A673 (cell line): ENCODE measurements at places on chromosomes 5 and 9. TPM values are rescaled to one million over a fixed set of nuclear protein-coding genes. Genes with fewer than 3 reads are reported as not detected.

DNA sequence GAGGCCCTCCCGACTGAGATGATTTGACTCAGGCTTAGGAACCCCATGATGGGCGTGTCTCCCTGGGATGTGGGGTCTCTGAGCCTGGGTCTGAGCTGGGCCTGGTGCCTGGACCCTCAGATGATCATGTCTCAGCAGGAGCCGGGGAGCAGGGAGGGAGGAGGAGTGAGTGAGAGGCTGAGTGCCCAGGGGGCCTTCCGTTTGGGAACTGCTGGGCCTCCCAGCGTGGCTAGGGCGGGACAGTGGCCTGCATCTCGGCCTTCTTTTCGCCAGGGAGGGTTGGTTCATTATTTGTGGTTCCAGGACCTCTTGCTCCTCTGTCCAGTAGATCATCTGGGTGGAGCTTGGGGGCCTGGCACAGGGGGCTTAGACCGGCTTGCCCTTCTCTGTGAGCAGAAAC lies 5.6 kb downstream of the PRRX2 start:
- peaks cover 42% of the 10 kb centered on the region for H3K4me1 ChIP-seq
- no peaks in the 10 kb centered on the region for H3K36me3 ChIP-seq
- peak overlapping the region; percentile 76 for H3K27ac ChIP-seq
- no peaks in the 10 kb centered on the region for H3K27me3 ChIP-seq
- H3K4me3 ChIP-seq = no peak overlapping the region
- peak; percentile 59 for DNase-seq

- H3K27ac ChIP-seq = no peak overlapping the region
- H3K4me3 ChIP-seq = no peak overlapping the region
- no peaks in the 10 kb centered on the region for H3K36me3 ChIP-seq
- no peaks in the 10 kb centered on the region for H3K27me3 ChIP-seq
- peak; percentile 11 for DNase-seq
- no peaks in the 10 kb centered on the region for H3K4me1 ChIP-seq
Measured at GRCh38 chr9:121989010-121989409, 104.1 kb downstream of the TTLL11 start.

DNA sequence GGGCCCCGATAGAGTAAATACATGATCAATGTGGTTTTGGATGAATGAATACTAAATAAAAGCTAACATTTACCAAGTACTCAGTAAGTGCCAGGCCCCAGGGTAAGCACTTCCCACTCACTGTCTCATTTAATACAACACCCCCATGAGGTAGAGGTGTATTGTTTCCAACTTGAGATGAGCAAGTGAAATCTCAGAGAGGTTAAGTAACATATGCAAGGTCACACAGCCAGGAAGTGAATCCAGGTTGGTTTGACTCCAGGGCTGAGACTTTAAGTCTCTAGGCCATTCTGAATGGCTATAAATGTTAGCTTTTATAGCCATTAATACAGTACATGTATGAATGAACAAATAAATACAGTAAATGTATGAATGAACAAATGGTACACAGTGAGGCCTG lies 39.4 kb downstream of the LHX2 start:
- H3K27ac ChIP-seq = no peak overlapping the region
- DNase-seq = no peak
- no peaks in the 10 kb centered on the region for H3K27me3 ChIP-seq
- no peak overlapping the region for H3K4me3 ChIP-seq
- no peaks in the 10 kb centered on the region for H3K36me3 ChIP-seq

DNA sequence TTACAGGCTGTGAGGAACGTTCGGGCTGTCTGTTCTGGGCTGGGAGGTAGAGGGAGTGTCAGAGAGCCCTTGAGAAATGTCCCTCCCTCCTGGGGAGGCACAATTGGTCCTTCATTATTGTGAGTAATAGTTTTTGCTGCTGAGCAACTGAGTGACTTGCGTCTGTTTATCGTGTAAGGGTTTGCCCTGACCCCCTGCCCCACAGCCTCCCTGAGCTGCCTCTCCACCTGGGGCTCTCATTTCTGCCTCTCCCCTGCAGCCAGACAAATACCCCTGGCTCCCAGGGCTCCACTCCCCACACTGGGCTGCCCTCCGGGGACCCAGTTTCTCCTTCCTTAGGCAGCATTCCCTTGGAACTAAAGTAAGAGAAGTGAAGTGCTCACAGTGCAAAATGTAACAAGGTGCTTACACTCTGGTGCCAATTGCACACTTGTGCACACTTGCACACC lies 174.9 kb upstream of the MVB12B start:
- H3K27ac ChIP-seq = no peak overlapping the region
- H3K4me1 ChIP-seq = peaks cover 14% of the 10 kb centered on the region
- H3K4me3 ChIP-seq = no peak overlapping the region
- H3K27me3 ChIP-seq = peaks cover 31% of the 10 kb centered on the region
- H3K36me3 ChIP-seq = no peaks in the 10 kb centered on the region

DNA sequence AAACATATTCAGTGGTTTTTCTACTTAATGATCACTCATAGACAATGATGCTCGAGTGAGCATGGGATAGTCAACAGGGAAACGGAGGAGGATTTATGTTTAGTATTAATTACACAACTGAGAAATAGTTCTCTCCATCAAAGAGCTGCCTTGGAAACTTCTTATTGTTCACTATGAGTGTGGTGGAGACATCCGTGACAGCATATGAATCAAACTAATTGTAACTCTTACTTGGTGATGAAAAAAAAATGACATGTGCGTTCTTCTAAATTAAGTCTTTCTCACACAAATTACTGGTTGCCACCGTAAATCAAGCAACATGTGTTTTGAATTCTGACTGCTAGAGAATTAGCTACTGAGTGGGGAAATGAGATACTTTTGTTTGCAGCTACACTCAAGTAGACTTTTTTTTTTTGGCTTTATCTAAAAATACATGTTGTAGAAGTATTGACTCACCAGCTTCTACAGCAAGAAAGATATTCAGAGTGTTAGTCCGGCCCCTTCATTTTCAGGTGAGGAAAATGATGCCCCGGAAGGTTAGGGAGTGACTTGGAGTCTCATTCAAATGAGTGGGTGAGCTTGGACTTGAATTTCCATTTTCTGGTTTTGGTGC lies 179.4 kb downstream of the CFAP90 start:
- peak; percentile 21 for DNase-seq
- H3K27ac ChIP-seq = no peak overlapping the region
- no peaks in the 10 kb centered on the region for H3K36me3 ChIP-seq
- H3K4me3 ChIP-seq = no peak overlapping the region
- no peaks in the 10 kb centered on the region for H3K4me1 ChIP-seq

- peaks cover 76% of the 10 kb centered on the region for H3K27me3 ChIP-seq
- H3K27ac ChIP-seq = no peak overlapping the region
- no peak overlapping the region for H3K4me3 ChIP-seq
Measured at GRCh38 chr5:591746-592145, 20.4 kb upstream of the CEP72 start.

- H3K27me3 ChIP-seq = peaks cover 63% of the 10 kb centered on the region
- H3K4me3 ChIP-seq = no peak overlapping the region
- no peak overlapping the region for H3K27ac ChIP-seq
- no peak for DNase-seq
- no peaks in the 10 kb centered on the region for H3K4me1 ChIP-seq
- H3K36me3 ChIP-seq = no peaks in the 10 kb centered on the region
Measured at GRCh38 chr5:77824981-77825380, 48.8 kb upstream of the TBCA start.

DNA sequence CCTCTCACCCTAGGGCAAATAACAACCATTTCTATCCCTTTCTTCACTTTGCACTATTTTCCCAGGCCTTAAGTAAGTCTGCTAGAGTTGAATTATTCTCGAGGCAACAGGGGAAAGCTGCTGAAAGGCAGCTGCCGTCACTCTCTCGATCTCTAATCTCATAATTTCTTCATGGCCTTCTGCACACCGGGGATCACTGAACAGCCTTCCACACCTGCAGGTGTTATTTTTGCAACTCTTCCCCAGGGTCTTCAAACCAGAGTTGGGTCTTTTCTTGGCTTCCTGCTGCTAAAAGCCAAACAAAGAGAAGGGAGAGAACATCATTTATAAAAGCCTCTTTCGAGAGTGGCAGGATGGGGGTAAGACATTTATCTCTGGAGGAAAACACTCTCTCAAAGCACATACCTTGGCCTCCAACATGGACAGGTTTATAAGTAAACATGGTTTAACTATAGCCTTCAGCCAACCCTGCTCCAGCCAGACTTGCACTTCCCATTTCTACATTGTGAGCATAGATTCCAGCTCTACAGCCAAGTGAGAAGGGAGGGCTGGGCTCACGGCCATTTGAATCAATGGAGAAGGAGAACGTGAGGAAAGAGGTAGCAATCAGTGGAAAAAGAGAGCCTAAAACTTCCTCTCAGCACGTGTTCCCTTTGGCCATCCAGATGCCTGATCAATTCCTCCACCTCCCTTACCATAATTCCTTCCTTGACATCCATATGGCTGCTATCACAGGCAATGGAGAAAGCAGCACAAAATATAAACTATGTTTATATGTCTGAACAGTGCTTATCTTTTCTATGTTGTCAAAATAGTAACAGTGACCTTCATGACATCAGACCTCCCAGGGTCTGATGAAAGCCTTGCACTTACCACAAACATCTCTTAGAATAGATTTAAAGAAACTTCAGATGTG lies 464.9 kb downstream of the TLE1 start:
- no peak for DNase-seq
- no peaks in the 10 kb centered on the region for H3K27me3 ChIP-seq
- H3K36me3 ChIP-seq = no peaks in the 10 kb centered on the region
- no peaks in the 10 kb centered on the region for H3K4me1 ChIP-seq

DNA sequence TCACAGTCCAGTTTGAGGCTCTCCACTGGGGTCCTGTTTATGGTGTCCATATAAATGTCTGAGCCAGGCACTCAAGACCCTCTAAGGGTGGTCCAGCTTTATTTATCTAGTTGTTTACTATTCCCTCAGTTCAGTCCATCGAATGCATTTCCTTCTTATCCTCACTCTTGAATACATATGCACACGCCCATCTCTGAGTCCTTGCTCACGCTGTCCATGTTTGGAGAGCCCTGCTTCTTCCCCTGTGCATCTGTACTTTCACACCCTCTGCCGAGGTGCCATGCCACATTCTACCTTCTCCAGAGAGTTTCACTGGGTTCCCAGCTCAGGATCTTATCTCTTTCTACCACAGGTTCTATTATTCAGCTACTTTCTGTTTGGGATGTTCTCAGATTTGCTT lies 30.2 kb upstream of the SEMA6A start:
- H3K4me3 ChIP-seq = no peak overlapping the region
- no peaks in the 10 kb centered on the region for H3K36me3 ChIP-seq
- H3K4me1 ChIP-seq = peaks cover 12% of the 10 kb centered on the region
- no peak overlapping the region for H3K27ac ChIP-seq

DNA sequence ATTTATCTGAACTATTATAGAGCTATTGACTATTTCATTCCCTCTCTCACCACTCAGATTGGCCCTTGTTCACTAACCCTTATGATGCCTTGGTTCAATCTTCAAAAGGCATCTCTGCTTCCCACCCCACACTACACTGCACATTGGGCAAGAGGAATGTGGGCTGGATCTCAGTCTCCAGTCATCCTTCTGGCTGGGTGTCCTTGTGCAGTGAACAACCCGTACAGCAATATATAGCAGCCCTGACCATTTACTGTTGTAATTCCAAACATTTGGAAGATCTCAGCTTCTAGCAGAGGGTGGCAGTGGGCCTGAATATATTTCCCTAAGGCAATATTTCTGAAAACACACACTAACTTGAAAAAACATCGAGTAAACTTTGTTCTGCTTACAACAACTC lies 199.2 kb upstream of the GDNF start:
- H3K4me3 ChIP-seq = no peak overlapping the region
- no peaks in the 10 kb centered on the region for H3K4me1 ChIP-seq
- no peaks in the 10 kb centered on the region for H3K27me3 ChIP-seq
- no peak for DNase-seq

- no peaks in the 10 kb centered on the region for H3K4me1 ChIP-seq
- H3K36me3 ChIP-seq = peaks cover 17% of the 10 kb centered on the region
- no peak overlapping the region for H3K27ac ChIP-seq
- DNase-seq = peak; percentile 72
- H3K27me3 ChIP-seq = no peaks in the 10 kb centered on the region
Measured at GRCh38 chr5:53095931-53096525, 13.5 kb downstream of the MOCS2 start.

DNA sequence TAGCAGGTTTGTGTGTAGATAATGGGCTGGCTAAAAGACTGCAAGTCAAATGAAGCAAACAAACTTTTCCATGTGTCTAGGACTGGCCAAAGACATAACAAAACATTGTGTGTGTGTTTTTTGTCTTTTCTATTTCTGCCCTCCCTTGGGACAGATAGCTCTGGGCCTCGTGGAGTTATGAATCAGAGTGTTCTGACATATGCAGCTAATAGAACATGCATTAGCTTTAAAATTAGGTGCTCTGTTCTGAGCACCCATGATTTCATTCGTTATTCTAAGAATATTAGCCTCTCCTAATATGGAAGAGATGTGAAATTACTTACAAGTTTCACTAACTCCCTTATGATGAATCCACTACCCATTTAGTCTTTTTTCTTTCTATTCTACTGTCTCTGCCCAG lies 367.3 kb upstream of the PAPPA start:
- H3K27me3 ChIP-seq = no peaks in the 10 kb centered on the region
- no peaks in the 10 kb centered on the region for H3K36me3 ChIP-seq
- H3K4me3 ChIP-seq = no peak overlapping the region
- no peak overlapping the region for H3K27ac ChIP-seq

GRCh38 chr5:139379626-139380449 lies 3.3 kb downstream of the SLC23A1 start:
- H3K27me3 ChIP-seq = no peaks in the 10 kb centered on the region
- H3K4me1 ChIP-seq = no peaks in the 10 kb centered on the region
- no peaks in the 10 kb centered on the region for H3K36me3 ChIP-seq
- no peak overlapping the region for H3K4me3 ChIP-seq

DNA sequence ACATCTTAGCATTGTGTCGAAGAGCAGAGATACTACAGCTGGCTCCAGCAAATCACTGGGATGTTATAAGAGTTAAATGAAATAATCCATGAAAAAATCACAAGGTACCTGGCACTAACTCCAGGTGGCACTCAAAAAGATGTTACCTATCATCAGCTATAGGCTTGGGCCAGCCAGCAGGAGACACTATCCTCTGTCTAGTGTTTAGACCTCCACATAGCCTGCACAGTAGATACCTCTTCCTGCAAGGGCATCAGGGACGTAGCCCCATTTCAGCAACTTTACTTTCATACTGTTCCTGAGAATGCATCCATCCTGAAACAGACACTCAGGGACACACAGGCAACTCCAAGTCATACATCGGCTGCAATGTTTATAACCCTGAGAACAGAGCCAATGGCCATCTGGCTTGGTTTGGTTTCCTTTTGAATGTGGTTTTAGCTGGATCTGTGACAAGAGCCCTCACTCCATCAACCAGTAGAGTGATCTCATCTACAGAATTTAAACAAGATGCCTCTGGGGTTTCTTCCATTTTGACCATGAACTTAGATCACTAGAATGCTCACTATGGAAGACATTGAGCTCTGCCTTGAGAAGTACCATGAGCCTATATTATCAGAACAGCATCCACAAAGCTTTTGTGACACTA lies 69.9 kb downstream of the TLE1 start:
- no peak overlapping the region for H3K27ac ChIP-seq
- no peaks in the 10 kb centered on the region for H3K36me3 ChIP-seq
- H3K4me1 ChIP-seq = no peaks in the 10 kb centered on the region
- no peaks in the 10 kb centered on the region for H3K27me3 ChIP-seq
- H3K4me3 ChIP-seq = no peak overlapping the region

GRCh38 chr9:69178583-69179011 lies 4.5 kb downstream of the TJP2 start:
- no peaks in the 10 kb centered on the region for H3K36me3 ChIP-seq
- H3K27me3 ChIP-seq = no peaks in the 10 kb centered on the region
- no peak overlapping the region for H3K4me3 ChIP-seq
- no peak overlapping the region for H3K27ac ChIP-seq
- DNase-seq = no peak

GRCh38 chr5:94540856-94541494 lies 77.4 kb downstream of the KIAA0825 start:
- H3K36me3 ChIP-seq = no peaks in the 10 kb centered on the region
- DNase-seq = no peak
- no peak overlapping the region for H3K4me3 ChIP-seq
- H3K27me3 ChIP-seq = no peaks in the 10 kb centered on the region
- no peaks in the 10 kb centered on the region for H3K4me1 ChIP-seq

The GPBP1 gene
- total RNA-seq = 85.5 and 86.4 TPM in 2 replicates

The IL9 gene
- not detected in 2 replicates for total RNA-seq

The SLC34A1 gene
- total RNA-seq = not detected in 2 replicates

The SPRY4 gene
- total RNA-seq = 35.5 and 35.6 TPM in 2 replicates
